ENCODE measurements at places on chromosomes 3 and 15.
A peak's percentile ranks its signal among the peaks of the same experiment; 100 is the strongest.

- no peak for DNase-seq
These were observed 203.6 kb downstream of the TNIK start for GRCh38 chr3:171256445-171257250.

DNA sequence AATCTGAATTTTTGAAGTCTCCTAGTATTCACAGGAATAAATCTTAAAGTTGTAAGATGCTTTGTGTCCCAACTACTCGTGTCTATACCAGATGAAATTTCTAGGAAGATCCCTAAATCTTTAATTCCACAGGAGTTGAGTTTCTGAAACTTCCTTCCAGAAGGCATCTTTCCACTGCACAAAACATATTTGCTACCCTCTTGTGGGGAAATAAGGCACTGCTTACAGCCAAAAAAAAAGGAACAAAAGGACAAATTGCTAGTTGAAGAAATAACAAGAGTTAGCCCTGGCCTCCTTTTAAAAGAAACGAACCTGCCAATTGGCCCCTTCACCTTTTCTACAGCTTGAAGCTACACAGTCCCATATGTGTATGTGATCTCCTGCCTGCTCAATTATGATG is 54.0 kb downstream of the TAFA4 start:
- DNase-seq: no peak

DNA sequence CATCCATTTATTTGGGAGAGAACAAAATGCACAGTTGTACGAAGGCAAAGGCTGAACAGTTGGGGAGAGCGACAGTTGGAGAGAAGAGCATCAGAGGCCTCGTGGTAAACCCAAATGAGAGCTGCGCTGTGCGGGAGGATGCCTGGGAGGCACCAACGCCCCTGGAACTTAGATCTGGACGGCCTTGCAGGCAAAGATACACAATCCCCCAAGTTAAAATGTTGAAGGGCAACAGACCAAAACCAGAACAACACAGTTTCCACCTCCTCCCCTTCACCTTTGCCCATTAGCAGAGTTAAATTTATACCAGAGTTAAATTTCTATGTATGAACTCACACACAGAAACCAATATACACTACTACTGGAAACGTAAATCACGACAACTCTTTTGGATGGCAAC is 339.6 kb downstream of the RORA start:
- DNase-seq: no peak

GRCh38 chr3:174581558-174581957 is 277.6 kb upstream of the NAALADL2 start:
- no peak for DNase-seq

DNA sequence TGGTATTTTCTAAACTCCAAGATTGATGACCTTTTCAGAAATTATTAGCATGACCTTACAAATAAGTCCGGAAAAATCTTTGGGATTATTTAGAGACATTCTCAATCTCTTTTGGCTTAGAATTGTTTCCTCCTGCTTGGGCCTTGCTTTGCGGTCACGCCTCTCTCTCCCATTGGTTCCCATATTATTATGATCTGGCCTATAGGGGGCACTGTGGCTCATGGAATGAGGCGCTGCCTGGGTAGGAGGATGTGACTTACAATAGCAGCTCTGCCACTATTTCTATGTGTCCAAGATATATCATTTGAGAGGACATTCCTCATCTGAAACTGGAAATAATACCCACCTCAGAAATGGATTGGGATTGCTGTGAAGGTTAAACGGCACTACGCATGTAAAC is 464.9 kb downstream of the MFSD1 start:
- DNase-seq: peak; percentile 1

GRCh38 chr15:69524814-69525213 is 72.2 kb downstream of the RPLP1 start:
- DNase-seq: no peak

GRCh38 chr3:105729667-105730066 is 139.1 kb downstream of the CBLB start:
- DNase-seq: no peak

DNA sequence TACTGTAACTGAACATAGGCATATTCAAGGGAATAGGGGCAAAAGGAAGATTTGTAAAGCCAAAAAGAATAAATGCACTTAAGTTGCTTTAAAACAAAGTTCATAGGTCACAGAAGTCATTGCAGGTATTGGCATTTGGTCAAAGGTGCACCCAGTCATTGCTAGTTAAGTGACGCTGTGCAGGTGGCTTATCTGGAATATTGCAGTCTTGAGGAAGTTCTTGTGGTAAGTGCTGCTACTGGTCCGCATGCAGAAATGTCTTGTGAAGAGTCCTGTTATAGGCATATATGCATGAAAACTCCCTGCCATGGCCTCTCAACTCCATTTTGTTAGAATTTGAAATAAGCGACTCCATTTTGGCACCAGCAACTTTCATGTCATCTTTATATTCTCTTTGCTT is 293.1 kb downstream of the GBE1 start:
- DNase-seq: no peak

DNA sequence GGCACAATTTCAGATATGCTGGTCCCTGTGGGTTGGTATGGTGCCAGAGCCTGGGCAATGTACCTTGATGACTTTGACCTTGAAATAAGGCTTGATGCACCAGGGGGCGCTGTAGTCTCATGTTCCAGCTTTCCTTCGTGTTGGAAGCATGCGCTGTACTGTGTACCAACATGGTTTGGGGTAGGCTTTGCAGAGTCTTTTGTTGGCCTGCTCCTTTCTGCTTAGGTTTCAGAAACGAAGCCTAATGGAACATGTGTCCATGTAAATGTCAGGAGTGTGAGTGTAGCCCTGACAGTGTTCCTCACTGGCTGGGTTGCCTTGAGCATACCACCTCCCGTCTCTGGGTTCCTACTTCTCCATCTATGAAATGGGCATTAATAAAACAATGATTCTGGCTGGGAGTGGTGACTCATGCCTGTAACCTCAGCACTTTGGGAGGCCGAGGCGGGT is 3.6 kb upstream of the CCR4 start:
- peak; percentile 48 for DNase-seq

DNA sequence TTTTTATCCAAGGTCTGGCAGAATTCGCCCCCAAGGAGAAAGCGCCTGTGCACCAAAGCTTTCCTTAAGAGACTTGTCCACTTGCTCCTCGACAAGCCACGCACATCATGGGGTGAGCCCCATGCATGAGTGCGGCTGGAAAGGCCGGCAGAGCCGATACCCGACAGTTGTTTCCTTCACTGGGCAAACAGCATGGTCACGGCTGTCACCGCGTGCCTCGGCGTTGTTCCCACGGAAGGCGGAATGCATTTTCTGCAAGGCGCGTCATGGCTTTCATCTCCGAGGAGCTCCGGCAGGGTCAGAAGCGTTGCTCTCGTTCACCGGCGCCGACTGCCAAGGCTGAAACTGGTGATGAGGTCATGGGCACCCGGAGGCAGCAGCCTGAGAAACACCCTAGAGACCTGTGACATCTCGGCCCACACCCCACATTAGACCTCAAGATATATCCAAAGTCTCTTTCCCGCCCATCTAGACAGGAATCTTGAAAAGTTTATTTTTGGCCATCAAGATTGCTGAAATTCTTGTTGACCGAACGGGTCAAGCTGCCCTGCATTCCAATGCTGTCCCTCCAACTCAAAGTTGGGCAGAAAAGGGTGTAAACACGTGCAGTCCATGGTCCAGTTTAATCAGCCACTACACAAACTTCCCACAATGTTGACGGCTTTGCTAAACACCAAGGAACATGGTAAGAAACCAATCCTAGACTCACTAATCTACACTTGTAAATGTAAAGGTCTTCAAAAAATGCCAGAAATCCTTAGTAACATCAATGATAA is 604 bp upstream of the TJP1 start:
- DNase-seq: no peak

DNA sequence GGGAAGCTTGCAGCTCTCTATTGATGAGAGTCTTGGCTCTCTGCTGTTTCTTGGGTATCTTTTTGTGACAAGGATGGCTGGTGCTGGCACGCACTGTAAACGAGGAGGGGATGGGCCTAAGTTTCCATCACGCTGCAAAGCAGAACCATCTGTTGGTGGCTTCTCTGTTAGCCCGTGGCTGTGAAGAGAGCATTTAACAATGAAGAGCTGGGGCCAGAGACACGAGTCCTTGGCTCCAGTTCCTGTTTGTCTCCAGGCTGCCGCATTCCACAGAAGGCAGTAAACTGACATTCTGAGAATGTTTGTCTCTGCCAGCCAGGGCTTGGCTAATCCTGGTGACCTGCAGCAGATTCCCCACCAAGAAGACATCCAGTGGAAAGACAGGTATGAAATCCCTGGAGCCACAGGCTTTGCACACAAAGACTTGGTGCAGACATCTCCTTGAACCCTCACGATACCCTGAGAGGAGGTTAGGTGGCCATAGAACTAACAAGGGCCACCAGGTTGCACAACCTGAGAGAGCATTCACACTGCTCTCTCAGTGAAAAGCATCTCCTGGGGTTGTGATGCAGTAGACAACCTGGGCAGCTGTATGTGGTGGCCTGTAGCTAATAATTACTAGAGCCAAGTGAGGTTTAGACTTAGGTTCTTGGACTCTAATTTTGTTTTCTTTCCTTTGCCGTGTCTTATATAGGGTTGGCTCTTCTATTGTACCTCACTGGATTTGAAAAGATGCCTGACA is 130.9 kb downstream of the ASB7 start:
- DNase-seq: no peak

DNA sequence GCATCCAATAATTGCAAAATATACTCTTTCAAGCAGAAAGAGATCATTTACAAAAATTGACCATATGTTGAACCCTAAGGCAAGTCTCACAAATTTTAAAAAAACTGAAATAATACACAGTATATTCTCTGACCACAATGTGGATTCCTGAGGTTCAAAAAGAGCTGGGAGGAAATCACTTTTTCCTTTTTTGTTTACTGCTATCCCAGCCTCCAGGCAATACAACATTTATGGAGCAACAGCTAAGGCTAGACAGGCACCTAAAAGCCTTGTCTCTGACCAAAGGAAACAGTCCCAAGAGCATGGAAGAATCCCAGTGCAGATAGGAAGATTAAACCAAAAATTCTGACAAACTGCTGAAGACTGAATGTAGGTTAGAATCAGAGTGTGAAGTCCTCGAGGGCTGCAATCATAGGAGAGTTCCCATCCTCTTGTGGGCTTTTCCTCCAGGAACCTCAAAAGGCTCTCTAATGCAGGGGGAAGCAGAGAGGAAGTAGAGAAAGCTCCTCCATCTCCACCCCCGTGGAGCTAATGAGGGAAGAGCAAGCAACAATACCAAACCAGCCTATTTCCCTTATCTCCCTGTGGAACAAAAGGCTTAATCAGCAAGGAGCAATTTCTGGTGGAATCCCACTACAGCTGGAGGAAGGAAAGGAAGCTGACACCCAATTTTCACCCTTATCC is 57.0 kb downstream of the TMCC1 start:
- no peak for DNase-seq

GRCh38 chr3:8366219-8366810 is 135.3 kb upstream of the LMCD1 start:
- no peak for DNase-seq

- DNase-seq: no peak
These were observed 50.6 kb upstream of the SLC6A1 start for GRCh38 chr3:10941972-10942371.

DNA sequence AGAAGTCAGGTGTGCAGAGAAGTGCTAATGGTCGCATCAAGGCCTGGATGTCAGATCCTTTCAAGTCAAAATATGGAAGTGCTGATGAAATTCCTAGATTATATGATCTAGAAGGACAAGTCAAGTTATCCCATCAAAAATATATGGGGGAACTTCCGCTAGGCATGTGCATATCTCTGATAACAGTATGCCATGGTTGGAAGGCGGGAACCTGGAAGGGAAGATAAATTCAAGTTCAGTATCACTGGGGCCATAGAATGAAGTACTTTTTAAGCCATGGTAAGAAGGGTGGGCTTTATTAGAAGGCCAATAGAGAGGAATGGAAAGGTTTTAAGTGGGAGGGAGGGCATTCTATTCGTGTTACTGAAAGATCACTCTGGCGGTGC is 38.3 kb downstream of the MITF start:
- DNase-seq: no peak

- DNase-seq: no peak
These were observed 89.9 kb upstream of the TSPAN3 start for GRCh38 chr15:77160562-77161478.

DNA sequence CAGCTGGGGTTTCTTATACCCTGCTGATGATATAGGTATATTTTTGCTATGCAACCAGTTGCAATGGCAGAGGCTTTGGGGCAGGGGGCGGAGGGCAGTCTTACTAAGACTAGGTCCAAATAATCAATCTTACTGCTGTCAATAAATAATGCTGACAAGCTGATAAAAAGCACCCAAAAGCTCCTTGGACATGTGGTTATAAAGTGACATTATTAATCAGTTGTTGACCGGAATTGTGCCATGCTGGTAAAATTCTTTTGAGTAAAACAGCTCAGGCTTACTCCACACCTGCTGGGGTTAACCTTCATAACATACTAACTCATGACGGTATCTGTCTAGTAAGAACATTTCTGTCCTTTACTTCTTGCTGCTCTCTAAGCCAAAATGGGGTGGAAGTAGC is 101.9 kb downstream of the CHST2 start:
- no peak for DNase-seq

GRCh38 chr3:183188895-183189462 is 26.4 kb upstream of the LAMP3 start:
- DNase-seq: no peak

GRCh38 chr3:63343674-63344073 is 65.6 kb downstream of the SYNPR start:
- peak; percentile 90 for DNase-seq

DNA sequence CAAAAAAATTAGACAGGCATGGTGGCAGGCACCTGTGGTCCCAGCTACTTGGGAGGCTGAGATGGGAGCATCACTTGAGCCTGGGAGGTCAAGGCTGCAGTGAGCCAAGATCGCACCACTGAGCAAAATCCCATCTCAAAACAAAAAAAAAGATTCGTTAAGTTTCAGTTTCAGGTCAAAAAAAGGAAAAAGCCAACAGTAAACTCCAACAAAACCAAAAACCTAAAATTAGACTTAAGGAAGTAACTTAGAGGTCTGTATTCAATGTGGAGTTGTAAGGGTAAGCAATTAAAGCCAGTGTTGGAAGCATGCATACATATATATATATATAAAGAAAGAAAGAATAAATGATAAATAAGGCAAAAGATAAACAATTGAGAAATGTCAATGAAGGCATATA is 11.8 kb downstream of the KPNA1 start:
- no peak for DNase-seq

DNA sequence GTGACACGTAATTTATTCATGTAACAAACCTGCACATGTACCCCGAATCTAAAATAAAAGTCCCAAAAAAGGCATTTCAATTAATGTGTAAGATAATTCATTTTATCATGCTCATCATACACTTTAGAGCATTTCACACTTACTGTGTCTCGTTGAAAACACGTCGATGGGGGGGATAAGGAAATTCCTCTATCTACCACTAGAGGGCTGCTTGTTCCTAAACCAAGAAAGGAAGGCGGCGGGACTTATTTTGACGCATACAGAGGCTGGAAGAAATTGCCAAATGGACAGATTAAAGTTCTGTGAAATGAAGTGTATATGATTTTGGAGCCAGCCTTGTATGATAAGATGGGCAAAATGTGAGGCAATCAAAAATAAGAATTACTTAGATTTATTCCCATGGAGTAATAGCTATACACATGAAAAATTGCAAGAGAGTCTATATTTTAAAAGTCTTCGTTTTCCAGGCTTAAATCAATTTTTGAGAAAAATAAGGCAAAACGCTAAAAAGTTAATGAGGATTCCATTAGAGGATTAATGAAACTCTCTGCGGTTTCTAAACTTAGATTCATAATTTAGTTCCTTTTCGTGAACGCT is 346.8 kb downstream of the CNTN3 start:
- no peak for DNase-seq

All from NCI-H1694 (cell line).